Nucleus accumbens (tissue), 56 donors: ENCODE measurements at places on chromosomes 2 and 18.

DNA sequence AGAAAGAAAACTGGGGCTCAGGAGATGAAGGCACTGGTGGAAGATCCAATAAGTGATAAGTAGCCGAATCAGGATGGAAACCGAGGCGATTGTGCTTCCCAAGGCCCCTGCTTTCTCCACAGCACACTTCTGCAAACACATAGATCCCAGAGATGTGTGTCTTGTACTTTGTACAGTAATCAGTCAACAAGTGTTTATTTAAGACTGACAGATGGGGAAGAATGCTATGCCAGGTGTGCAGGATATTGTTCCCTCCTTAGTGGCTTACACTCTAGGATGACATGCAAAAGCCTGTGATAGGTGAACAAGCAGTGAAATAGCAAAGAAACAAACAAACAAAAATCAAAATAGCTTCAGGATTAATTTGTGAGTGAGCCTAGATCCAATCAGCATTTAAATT lies 116.6 kb downstream of the ACTR3 start:
- no peak for DNase-seq

GRCh38 chr2:230343747-230344146 lies 16.8 kb downstream of the SP140L start:
- DNase-seq = no peak

GRCh38 chr2:26566081-26566375 lies 75.1 kb downstream of the CIB4 start:
- no peak for DNase-seq

- DNase-seq = no peak
Measured at GRCh38 chr2:115094441-115094840, 652.0 kb downstream of the DPP10 start.

DNA sequence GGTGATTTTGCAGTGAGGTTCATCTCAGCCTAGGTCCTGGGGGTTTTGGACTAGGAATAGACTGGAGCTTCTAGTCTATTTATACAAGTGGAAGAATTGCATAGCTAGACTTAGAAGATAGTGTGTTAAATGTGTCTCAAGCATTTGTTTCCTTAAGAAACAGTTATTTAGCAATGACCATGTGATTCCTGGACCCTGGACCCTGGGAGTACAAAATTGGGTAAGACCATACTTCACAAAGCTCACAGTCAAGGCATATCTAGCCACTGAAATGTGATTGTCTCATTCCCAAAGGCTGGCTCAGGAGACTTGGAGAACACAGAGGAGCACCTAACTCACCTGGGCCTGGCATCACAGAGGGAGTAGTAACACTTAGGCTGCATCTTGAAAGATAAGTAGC lies 754.5 kb downstream of the SATB2 start:
- DNase-seq = no peak

GRCh38 chr2:197292619-197293018 lies 18.0 kb downstream of the ANKRD44 start:
- no peak for DNase-seq

GRCh38 chr2:208643145-208643544 lies 236.6 kb downstream of the PTH2R start:
- DNase-seq = no peak

- DNase-seq = no peak
Measured at GRCh38 chr2:240579771-240580614, 6.5 kb upstream of the CAPN10 start.

- DNase-seq = no peak
Measured at GRCh38 chr2:158650646-158651357, 144.3 kb upstream of the DAPL1 start.

DNA sequence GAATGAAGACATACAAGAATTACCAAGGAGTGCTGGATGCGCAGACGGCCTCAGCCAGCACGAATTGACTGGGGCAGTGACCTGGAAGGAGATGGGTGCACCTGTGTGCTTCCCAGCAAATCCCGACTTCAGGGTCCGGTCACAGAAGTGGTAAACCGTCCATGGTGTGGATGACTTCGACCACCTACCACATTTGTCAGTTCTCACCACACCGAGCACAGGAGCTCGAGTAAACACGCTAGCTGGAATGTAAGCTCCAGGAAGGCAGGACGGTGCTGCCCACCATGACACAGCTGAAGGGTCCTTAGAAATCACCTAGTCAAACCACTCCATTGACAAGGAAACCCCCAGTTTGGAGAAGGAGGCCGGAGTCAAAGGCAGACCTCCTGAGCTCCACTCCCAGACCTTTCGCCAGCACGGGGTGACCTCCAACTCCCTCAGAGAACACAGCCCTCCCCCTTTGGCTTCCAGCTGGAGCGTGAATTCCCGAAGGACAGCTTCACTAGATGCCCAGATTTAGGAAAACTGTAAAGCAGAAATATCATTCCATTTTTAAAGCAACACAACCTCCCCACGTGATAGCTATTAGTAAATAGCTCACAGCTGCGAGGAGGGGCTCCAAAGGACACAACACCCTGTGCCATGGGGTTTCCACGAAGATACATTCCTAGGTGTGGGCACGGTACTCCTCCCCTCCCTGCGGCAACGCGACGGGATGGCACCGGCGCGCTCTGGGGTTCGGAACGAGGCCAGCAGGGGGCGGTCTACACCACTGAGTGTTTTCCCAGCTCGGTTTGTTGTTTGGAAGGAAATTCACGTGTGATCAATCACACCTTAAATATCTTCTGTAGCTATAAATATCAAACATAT lies 34.1 kb upstream of the GNAL start:
- no peak for DNase-seq

DNA sequence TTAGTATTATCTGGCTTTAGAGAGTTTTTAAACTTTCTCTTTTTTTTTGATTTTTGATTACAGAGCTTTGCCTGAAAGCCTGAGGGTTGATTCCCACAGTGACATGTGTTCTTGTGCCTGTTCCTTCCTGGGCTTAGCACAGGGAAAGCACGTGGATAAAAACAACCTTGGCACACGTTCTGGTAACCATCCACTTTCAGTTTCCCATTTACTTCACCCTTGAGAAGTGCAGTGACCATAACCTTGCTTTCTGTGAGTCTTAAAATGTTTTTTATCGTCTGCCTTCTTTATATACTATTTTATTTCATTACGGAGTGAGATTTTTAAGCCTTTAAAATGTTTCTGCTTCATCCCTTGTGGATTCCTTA lies 11.5 kb downstream of the CD226 start:
- no peak for DNase-seq

DNA sequence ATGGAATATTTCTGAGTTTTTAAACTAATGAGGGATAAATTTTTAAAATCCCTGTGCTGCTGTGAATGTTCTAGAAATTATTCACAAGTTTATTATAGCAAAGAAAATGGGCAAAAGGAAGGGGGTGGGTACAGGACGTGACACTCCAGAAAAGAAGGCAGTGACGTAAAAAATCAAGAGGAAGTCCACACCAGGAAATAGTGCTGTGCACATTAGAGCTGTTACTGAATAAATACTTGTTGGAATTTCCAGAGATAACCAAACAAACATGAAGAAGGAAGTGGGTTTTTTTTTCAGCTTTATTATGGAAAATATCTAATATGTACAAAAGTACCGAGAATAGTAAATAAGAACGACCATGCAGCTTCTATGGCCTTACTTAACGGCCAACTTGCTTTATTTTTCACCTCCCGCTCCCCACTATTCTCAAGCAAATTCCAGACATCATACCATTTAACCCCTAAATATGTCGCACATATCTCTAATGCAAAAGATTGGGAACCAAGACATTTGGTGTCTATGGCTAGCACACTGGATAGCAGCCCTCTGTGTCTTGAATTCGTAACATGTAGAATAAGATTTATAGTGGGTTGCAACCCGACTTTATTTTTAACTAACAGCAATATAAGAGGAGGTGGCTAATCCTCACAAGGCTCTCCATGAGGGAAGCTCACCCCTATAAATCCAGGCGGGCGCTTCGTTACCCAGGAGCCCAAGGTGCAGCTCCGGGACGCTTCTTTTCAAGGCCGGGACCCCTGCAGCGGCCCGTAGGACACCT lies 580 bp upstream of the NDUFV2 start:
- no peak for DNase-seq

DNA sequence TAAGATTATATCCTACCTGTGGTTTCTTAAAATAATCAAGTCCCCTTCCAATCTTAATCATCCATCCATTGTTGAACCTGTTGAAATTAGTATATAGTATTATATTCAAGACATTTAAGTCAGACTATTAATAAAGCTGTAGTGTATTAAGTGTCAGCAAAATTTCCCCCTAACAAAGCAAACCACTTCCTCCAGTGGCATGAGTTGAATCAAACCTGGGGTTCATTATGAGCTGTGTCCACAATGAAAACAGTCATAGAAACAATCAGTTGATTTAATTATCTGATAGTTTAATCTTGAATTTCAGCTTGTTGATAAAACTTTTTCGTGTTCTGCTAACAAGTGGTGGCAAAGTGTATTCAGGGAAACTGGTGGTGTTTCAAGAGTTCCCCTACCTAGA lies 11.3 kb downstream of the MITD1 start:
- no peak for DNase-seq

- no peak for DNase-seq
Measured at GRCh38 chr18:32759611-32760167, 13.1 kb downstream of the KLHL14 start.

GRCh38 chr2:74020702-74021406 lies 36.1 kb downstream of the TET3 start:
- no peak for DNase-seq

DNA sequence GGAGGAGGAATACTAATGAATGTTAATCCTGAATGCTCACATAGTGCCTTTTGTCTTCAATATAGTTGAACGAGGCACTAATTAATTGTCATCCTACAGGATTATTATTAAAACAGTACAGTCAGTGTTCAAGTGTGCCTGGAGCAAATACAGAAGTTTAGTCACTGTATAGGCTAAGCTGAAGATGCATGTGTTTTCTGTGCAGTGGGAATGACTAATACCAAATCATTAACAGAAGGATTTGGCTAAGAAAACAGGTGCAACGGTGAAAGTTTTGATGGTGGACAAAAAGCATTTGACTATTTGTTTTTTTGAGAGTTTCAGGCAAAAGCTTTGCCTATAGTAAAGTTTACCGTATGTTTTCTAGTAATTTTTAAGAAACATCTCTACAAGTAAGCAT lies 62.8 kb downstream of the DCC start:
- DNase-seq = no peak

DNA sequence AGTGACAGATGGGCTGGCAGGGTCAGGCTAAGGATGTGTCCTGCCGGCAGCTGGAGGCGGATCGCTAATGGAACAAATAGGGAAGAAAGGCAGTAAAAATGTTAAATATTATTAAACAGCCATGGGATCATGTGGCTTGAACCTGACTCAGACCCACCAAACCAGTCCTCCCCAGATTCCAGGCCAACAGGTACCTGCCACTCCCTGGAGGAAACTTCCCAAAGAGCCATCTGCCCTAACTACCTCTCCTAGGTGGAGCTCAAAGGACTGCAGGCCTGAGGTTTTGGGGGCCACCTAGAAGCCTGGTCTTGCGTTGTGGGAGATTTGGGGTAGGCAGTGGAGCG lies 34.3 kb downstream of the CIB4 start:
- DNase-seq = no peak

GRCh38 chr2:174974131-174974530 lies 31.1 kb downstream of the CHN1 start:
- DNase-seq = no peak

DNA sequence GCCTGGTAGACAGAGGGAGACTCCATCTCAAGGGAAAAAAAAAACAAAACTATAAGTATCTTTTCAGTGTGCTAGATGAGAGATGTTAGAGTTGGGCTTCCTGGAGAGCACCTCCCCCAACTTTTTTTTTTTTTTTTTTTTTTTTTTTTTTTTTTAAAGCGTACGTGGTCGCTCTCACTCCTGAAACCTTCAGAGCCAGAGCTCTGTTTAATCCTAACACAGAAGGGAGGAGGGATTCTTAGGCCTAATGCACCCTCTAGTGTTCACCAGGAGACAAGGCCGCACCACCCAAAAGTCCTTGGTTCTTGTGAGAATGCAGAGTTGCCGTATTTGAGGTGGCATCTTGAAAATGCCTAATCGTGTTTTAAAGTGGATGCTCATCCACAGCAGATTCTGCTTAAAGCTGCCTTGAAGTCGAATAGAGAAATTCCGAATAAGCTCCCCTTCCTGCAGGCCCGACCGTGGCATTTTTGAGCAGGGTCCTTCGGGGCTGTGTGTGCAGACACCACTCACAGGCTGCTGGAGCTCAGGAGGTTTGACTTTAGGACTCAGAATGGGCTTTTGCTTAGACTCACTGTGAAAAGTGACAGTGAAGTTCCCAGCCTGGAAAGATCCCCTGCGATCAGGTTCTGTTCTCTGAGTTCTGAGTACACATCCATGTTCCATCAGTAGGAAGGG lies 252.6 kb downstream of the AGAP1 start:
- DNase-seq = no peak

DNA sequence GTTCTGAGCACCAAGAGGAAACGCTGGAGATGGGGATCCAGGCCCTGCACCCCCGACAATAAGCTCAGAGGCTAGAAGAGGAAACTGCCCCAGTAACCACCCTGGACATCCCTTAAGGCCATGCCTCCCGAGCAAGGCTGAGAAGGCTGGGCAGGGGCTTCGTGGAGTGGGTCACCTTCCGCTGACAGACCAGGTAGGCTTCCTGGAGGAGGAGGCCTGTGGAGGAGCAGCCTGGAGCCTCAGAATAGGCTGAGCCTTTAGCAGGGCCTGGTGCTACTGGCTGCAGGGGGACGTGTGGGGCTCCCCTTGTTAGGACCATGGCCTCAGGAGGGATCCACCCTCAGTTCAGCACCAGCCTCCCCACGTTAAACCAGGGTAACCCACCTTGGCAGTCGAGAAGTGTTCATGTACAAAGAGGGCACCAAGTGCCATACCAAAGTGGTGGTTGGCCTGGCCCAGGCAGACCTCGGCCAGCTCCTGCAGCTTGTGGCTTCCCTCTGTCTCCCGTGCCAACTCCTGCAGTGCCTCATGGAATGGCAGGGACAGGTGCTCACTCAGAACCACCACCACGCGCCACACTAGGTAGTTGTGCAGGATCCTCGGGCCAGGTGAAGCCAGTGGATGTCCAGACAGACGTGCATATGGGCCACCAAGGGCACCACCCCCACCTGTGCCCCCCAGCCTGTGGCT lies 28.5 kb upstream of the ALPP start:
- no peak for DNase-seq

DNA sequence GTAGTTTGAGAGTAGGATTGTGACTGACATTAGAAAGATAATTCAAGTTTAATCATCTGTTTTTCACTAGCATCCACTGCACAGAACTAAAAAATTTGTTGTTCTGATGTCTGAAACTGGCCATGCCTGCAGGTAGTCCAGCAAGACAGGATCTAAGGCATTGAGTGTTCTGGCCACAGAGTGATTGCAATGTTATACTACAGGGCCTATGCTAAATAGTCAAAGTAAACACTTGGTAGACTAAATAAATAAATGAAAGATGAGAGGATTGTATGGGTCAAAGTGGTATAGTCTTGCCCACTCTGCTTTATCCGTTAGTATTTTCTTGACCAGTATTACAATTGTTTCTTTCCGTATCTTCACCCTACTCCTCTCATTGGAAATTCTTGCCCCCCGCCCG lies 27.6 kb upstream of the FANCL start:
- no peak for DNase-seq

GRCh38 chr2:121200419-121201315 lies 84.3 kb downstream of the TFCP2L1 start:
- no peak for DNase-seq

- no peak for DNase-seq
Measured at GRCh38 chr18:41769265-41769664, 185.8 kb upstream of the PIK3C3 start.
